MM.1S (cell line): ENCODE measurements at places on chromosomes 4 and X.

DNA sequence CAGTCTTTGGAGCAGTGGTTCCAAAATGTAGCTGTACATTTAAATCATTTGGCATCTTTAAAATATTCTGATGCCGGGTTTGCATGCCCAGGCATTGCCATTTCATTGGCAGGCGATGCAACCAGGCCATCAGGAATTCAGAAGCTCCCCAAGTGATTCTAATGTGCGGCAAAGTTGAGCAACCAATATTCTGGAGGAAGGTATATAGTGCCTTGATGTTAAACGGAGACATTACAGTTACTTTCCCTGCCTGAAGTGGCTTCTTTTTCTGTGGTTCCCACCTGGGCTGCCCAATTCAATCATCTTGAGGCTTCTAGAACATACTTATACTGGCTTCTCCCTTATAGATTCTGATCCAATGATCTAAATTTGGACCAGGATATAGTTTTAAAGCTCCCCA is 68.7 kb upstream of the PGM2 start:
- H3K27me3 ChIP-seq = no peaks in the 10 kb centered on the region
- H3K4me3 ChIP-seq = no peak overlapping the region
- no peak overlapping the region for H3K27ac ChIP-seq
- H3K36me3 ChIP-seq = no peaks in the 10 kb centered on the region
- no peaks in the 10 kb centered on the region for H3K4me1 ChIP-seq
- no peak for DNase-seq

DNA sequence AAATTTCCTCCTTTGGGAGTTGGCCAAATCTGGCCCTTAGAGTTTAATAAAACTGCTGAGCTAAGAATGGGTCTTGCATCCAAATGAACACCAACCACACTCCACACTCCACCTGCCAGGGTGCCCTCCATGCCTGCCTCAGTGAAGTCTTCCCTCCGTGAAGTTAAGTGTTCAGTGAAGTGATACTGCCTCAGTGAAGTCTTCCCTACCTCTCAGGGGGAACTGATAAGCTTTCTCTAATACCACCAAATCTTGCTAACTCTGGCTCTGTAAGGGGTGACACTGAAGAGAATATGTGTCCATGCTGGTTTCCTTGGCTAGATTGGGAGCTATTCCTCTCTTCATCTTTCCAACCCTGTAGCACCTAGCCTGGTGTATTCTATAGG is 27.9 kb downstream of the MED28 start:
- DNase-seq = no peak
- no peaks in the 10 kb centered on the region for H3K27me3 ChIP-seq
- no peak overlapping the region for H3K4me3 ChIP-seq
- H3K4me1 ChIP-seq = no peaks in the 10 kb centered on the region

DNA sequence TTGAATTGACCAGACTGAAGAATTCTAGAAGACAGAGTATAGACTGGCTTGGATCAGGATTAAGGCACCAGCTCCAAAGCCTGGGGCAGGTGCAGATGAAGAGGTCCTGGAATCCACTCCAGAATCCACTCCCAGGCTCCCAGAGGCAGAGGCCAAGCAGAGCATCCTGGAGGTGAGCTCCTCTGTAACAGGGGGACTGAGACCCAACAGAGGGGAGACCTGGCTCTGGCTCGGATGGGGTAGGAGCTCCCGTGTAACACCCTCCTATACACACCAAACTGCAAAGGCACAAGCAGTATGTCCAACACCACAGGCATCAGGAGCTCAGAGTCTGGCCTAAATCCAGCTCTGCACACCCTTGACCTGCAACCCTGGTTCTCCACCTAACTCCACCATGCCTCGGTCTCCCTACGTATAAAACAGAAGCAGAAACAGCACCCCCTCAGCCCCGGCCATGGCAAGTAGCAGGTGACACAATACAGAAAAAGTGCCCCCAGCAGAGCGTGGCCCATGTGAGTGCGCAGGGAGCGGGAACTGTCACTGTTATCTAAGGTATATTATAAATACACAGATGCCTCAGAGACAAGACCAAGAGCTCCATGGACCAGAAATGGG is 14.9 kb downstream of the RNF212 start:
- no peak overlapping the region for H3K27ac ChIP-seq
- no peak overlapping the region for H3K4me3 ChIP-seq
- no peaks in the 10 kb centered on the region for H3K36me3 ChIP-seq
- DNase-seq = no peak
- peaks cover 8% of the 10 kb centered on the region; the same call in 1 of the 2 replicates for H3K27me3 ChIP-seq

- H3K4me1 ChIP-seq = peaks cover 3% of the 10 kb centered on the region; the same call in 1 of the 2 replicates
- no peaks in the 10 kb centered on the region for H3K27me3 ChIP-seq
- no peak overlapping the region for H3K4me3 ChIP-seq
- no peaks in the 10 kb centered on the region for H3K36me3 ChIP-seq
- H3K27ac ChIP-seq = no peak overlapping the region
- no peak for DNase-seq
These were observed 23.4 kb downstream of the PNMA6E start for GRCh38 chrX:153377727-153378126.

DNA sequence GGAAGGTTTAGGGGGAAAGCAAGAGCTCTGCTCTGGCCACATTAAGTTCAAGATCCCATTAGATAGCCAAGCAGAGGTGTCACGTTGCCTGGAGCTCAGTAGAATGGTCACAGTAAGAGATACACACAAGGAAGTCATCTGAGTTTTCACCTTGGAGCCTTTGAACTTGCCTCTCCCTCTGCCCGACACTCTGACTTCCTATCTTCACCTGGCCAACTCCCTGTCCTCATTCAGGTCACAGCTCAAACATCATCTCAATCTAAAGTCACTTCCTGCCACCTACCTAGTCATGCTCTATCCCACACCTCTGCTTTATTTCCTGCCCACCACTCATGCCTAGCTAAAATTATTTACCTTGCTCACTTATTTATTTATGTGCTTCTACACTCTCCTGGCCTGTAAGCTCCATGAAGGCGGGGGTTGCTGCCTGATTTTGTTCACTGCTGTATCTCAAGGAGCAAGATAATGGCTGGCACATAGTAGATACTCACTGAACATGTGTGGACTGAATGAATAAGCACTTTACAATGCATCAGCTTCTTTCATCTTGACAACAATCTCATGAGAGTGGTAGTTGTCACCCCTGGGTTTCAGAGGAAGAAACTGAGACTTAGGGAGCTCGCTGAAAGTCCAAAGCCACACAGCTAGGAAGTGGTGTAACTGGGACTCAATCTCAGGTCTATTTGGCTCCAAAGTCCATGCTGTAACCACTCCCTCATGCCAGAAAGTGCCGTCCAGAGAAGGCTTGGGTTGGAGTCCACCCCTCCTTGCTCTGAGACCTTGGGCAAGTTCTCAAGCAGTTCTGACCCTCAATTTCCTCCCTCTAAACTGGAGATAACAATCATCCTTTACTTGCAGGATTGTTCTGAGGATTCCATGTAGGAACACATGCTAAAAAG is 40.3 kb downstream of the EFNB1 start:
- no peak overlapping the region for H3K27ac ChIP-seq
- no peaks in the 10 kb centered on the region for H3K36me3 ChIP-seq
- DNase-seq = no peak
- no peaks in the 10 kb centered on the region for H3K4me1 ChIP-seq
- H3K27me3 ChIP-seq = no peaks in the 10 kb centered on the region

- H3K4me1 ChIP-seq = no peaks in the 10 kb centered on the region
- no peaks in the 10 kb centered on the region for H3K27me3 ChIP-seq
- H3K4me3 ChIP-seq = no peak overlapping the region
- no peak overlapping the region for H3K27ac ChIP-seq
These were observed 756.1 kb downstream of the FAM133A start for GRCh38 chrX:94430091-94430490.

GRCh38 chr4:177860171-177860570 is 417.9 kb upstream of the AGA start:
- H3K4me3 ChIP-seq = no peak overlapping the region
- H3K36me3 ChIP-seq = no peaks in the 10 kb centered on the region
- no peaks in the 10 kb centered on the region for H3K27me3 ChIP-seq

GRCh38 chr4:128056396-128056795 is 4.7 kb upstream of the LARP1B start:
- no peak overlapping the region for H3K4me3 ChIP-seq
- no peak overlapping the region for H3K27ac ChIP-seq
- H3K36me3 ChIP-seq = no peaks in the 10 kb centered on the region
- DNase-seq = no peak
- 0 out of 2 replicates have a peak, but pooled peaks cover 2% of the 10 kb centered on the region for H3K4me1 ChIP-seq
- no peaks in the 10 kb centered on the region for H3K27me3 ChIP-seq

DNA sequence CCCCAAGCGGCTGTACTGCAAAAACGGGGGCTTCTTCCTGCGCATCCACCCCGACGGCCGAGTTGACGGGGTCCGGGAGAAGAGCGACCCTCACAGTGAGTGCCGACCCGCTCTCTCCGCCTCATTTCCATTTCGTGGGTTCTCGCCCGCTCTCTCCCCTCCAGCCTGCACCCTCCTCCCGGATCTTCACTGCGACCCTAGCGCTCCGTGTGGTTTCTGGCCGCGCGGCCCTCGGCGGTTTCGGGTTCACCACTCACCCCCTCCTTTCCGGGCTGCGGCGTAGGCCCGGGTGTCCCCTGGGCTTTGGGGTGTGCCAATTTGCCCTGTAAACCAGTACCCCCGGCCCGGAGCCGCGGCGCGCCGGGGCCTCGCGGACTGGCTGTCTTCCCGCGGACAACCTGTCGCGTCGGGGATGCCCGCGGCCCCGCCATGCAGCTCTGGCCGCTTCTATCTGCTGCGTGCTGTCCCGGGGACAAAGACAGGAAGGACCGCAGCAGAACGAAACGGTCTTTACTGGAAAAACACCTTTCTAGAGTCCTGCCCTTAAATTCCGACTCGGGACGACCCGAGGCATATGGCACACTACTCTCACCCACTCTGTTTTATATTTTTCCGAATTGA is 737 bp downstream of the FGF2 start:
- peak; percentile 87 for DNase-seq
- peak overlapping the region; percentile 97 for H3K27ac ChIP-seq
- peaks cover 8% of the 10 kb centered on the region; the same call in 1 of the 2 replicates for H3K4me1 ChIP-seq
- peak overlapping the region; percentile 72 for H3K4me3 ChIP-seq

- no peaks in the 10 kb centered on the region for H3K36me3 ChIP-seq
- no peak overlapping the region; the same call in 1 of the 2 replicates for H3K4me3 ChIP-seq
- peak; percentile 36 for DNase-seq
- H3K27ac ChIP-seq = no peak overlapping the region
- H3K27me3 ChIP-seq = no peaks in the 10 kb centered on the region
These were observed 14.9 kb upstream of the TSPAN5 start for GRCh38 chr4:98673288-98673644.

DNA sequence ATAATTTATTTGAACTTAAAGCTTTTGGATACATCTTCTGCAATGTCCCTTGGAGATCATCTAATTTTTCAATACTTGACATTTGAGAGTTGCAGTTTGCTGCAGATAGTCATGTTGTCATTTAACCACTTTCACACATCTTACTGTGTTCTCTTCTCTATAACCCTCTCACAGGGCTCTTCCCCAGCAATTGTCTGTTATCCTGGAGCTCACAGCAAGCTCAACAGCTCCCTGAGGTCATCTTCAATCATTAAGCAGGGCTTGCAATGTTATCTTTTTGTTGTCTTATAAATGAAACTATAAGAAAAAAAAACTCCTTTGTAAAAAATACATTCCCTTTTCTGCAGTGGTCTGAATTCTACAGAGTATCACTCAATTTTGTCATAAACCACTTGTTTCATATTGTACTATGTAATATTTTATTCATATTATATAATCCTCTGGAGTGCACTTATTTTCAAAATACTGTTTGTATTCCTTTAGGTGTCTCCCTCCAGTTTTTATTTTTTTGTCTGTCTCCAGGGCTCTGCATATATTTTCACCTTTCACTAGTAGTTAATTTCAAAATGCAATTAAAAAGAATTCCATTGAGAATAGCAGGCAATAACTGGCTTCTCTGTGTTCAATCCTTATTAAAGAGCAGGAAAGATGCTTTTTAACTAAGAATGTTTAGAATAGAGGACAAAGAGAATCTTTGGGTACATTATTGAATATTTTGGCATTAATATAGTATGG is 106.3 kb upstream of the ARSJ start:
- no peak overlapping the region for H3K27ac ChIP-seq
- H3K4me1 ChIP-seq = no peaks in the 10 kb centered on the region
- H3K4me3 ChIP-seq = no peak overlapping the region
- no peaks in the 10 kb centered on the region for H3K36me3 ChIP-seq

DNA sequence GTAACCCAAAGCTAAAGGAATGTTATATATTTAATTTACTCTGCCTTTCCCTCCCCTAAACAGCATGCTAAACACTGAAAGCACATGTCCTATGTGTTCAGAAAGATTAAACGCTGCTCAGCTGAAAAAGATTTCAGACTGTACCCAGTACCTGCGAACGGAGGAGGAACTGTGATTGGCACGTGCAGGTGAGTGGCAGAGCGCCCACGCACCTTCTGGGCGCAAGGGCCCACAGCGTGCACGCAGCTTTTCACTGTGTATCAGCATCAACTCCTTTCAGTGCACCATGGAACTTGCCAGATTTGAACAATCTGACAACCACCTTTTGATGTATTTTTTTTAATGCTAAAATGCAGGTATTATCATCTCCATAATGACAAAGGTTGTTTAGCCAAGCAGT is 87.7 kb downstream of the RFC1 start:
- no peaks in the 10 kb centered on the region for H3K27me3 ChIP-seq
- H3K27ac ChIP-seq = no peak overlapping the region
- H3K4me1 ChIP-seq = no peaks in the 10 kb centered on the region

- H3K27ac ChIP-seq = no peak overlapping the region
- H3K4me3 ChIP-seq = no peak overlapping the region
These were observed 140.7 kb downstream of the BTC start for GRCh38 chr4:74653331-74654229.

DNA sequence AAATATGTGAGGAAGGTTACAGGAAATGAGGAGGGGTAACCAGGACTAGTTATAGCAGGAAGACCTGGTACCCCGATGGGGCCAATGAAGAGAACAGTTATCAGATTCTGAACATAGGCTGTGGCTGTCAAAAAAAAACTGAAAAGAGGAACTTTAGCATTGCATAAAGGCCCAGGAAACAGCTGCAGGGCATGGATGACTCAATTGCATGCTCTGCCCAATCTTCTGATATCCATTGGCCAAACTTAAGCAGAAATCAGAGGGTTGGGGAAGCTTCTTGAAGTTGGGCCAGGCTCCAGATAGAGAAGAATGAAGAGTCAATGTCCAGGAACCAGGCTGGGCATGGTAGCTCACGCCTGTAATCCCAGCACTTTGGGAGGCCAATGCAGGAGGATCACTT is 1222.4 kb upstream of the PRKX start:
- no peaks in the 10 kb centered on the region for H3K27me3 ChIP-seq
- no peak for DNase-seq
- H3K27ac ChIP-seq = no peak overlapping the region
- H3K36me3 ChIP-seq = no peaks in the 10 kb centered on the region
- no peak overlapping the region for H3K4me3 ChIP-seq

DNA sequence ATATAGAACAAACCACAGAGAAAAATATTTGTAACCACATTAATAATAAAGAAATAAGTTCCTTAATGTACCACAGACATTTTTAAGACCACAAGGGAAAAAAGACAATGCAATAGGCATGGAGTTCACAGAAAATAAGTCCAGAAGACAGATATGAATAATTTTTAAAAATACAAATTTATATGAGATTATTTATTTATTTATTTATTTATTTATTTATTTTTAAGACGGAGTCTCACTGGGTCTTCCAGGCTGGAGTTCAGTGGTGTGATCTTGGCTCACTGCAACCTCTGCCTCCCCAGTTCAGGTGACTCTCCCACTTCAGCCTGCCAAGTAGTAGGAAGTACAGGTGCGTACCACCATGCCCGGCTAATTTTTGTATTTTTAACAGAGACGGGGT is 53.7 kb downstream of the THAP9 start:
- no peaks in the 10 kb centered on the region for H3K36me3 ChIP-seq
- no peak for DNase-seq
- H3K27me3 ChIP-seq = no peaks in the 10 kb centered on the region
- no peak overlapping the region for H3K4me3 ChIP-seq
- peaks cover 9% of the 10 kb centered on the region; the same call in 1 of the 2 replicates for H3K4me1 ChIP-seq

GRCh38 chrX:11097933-11098332 is 13.2 kb upstream of the HCCS start:
- no peaks in the 10 kb centered on the region for H3K27me3 ChIP-seq
- DNase-seq = no peak
- no peak overlapping the region for H3K4me3 ChIP-seq
- no peaks in the 10 kb centered on the region for H3K4me1 ChIP-seq
